Stimulated activated CD8-positive, alpha-beta memory T cell treated with anti-CD3 and anti-CD28 coated beads, Interleukin-15, amount 100 ng/mL, for 1 hour (primary cell): ENCODE measurements at places on chromosomes 12 and 14.

DNA sequence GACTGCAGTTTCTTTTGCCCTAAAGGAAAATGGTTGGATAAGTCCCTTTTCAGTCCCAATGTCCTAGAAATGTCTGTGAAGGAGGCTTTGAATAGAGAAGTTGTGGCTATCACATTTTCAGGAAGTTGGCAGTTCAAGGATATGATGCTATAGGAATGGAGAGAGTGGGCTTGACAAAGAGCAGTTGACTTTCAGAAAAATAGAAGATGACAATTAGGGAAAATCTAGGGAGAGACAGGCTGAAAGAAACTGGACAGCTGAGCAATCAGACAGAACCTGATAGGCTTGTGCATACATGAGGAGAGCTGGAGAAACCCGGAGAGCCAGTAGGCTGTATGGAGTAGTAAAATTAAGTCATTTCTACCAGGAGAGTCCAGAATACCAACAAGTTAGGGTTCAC lies 50.5 kb downstream of the LMNTD1 start:
- DNase-seq: no peak

- DNase-seq: no peak
Observed at GRCh38 chr12:51592034-51592705, 1.1 kb downstream of the SCN8A start.

DNA sequence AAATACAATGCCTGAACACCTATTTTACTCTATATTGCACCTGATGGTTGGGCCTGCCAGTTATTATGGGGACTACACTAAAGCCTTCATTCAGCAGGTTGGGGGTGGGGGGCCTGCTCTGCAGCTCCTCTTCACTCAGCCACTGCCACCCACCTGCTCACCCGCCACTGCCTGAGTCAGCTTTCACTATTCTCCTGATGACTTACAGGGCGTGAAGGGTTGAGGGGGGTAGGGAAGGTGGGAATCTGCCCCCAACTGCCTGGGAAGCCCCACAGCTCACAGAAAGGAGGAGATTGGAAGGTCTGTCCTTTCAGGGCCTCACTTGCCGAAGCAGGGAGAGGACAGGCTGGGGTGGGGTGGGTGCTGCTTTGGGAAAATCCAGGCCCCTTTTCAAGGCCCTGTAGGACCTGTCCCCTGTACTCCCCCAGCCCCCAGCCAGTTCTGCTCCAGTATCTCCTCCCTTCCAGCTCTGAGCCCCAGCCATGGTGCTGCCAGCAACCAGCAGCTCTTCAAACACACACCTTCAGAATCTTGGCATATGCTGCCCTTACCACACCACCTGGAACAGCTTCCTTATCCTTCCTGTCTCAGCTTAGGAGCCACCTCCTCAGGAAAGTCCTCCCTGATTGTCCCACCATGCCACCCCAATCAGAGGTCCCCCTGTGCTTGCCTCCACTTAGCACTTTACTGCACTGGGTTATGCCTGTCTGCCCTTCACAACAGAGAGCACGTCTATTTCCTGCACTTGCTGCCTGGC lies 33.1 kb downstream of the IRF2BPL start:
- no peak for DNase-seq

GRCh38 chr12:42729535-42729900 lies 140.0 kb upstream of the PRICKLE1 start:
- no peak for DNase-seq

GRCh38 chr14:56237398-56237797 lies 119.2 kb downstream of the PELI2 start:
- DNase-seq: no peak

DNA sequence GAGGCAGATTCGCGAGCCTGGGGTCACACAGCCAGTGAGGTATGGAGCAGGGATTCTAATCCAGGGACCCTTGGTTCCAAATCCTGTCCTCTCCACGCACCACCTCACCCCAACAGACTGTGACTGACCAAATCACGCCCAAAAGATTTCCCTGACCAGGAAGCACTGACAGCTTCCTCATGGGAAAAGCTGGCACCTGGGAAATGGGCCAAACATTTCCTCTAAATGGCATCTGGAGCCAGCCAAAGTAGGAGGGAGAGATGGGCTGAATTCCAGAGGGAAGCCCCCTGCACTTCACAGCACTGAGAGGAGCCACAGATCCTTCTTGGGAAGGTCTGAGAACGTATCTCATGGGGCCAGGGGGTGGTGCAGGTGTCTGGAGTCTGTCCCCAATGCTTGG lies 28.8 kb downstream of the CCDC92 start:
- DNase-seq: no peak

DNA sequence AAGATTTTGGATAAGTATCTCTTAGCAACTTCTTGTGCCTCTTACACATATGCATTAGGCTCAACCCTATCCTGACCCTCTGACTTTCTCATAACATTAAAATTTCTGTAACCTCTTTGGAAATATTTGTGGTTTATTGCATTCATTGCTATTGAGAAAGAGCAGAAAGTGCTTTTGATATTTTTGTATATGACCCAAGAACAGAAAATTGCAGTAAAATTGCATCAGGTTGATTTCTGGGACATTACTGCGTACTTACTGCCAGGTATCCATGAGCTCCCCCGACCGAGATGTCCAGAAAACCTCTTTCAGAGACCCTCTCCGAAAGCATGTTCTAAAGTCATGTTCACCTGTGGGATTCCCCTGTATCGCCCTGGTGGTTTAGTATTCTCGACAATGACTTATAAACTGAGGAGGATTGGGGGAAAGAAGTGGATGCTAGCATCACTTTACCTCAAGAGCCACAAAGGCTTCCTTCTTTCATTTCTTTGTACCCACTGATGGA lies 14.5 kb upstream of the IL22 start:
- no peak for DNase-seq

DNA sequence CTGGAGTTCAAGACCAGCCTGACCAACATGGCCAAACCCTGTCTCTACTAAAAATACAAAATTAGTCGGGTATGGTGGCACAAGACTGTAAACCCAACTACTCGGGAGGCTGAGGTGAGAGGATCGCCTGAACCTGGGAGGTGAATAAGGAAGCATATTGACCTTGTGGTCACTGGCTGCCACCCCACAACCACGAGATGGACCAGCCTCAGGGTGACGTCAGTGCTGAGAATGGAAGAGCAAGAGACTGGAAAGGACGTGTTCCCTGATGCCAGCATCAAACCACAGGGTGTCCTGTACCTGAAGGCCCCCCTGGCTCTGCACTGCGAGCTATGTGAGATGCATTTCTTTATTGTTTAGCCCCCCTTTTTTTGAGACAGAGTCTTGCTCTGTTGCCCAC lies 45.9 kb upstream of the BDKRB2 start:
- no peak for DNase-seq

- DNase-seq: no peak
Observed at GRCh38 chr12:105539735-105540134, 209.2 kb downstream of the C12orf75 start.

- DNase-seq: no peak
Observed at GRCh38 chr12:112595410-112595809, 176.7 kb downstream of the PTPN11 start.

DNA sequence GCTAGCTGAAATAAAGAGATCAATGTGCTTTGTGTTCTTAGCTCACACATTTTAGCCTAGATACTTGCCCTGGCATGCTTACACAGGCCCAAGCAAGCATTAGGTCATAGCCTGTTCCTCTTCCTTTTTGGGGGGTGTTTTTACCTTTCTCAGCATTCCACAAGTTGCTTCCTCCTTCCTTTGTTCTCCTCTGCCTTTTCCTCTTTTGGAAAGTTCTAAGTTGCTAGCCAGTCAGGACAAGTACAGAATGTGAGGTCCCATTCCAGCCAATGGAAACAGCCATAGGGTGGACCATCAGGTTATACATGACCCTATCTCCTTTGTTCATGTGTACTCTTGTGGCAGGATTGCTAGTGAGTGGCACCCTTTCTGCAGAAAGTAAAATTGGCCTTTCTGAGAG lies 154.9 kb downstream of the RASSF9 start:
- no peak for DNase-seq

- no peak for DNase-seq
Observed at GRCh38 chr12:94676031-94676641, 25.8 kb upstream of the TMCC3 start.

- no peak for DNase-seq
Observed at GRCh38 chr12:67681941-67682620, 33.5 kb downstream of the DYRK2 start.

DNA sequence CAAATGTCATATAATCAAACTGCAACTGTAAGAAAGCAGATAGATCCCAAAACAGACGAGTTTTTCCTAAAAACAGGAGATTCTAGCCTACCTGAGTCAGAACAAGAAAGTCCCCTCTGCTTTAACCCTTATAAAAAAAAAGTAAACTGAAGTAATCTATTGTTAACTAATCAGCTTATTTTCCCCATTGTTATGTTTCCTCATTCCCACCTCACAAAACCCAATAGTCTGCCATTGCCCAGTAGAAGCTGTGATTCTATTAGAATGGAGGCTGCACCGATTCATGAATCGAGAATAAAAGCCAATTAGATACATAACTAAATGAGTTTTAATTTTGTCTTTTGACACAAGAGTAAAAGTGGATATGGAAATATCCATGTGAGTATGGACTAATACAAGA lies 115.4 kb downstream of the MED13L start:
- no peak for DNase-seq

- DNase-seq: peak; percentile 46
Observed at GRCh38 chr12:108884116-108885012, 4.5 kb downstream of the DAO start.

DNA sequence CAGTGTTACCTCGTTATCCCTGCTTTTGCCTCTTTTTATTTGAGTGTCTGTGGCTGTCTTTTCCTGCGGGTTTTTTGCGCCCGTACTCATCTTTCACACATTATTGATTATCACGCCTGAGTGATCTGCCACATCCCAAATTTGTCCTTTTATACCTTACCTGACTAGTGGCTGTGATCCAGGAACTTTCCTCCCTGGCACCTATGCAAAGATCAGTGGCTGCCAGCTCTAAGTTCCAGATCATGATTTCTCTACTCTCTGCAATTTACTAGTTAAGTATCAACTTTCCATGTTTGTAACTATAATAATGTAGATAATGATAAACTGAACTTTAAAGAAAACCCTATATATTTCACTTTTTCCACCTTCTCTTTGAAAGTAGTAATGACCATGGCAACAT lies 36.9 kb downstream of the PLEKHA5 start:
- DNase-seq: no peak

DNA sequence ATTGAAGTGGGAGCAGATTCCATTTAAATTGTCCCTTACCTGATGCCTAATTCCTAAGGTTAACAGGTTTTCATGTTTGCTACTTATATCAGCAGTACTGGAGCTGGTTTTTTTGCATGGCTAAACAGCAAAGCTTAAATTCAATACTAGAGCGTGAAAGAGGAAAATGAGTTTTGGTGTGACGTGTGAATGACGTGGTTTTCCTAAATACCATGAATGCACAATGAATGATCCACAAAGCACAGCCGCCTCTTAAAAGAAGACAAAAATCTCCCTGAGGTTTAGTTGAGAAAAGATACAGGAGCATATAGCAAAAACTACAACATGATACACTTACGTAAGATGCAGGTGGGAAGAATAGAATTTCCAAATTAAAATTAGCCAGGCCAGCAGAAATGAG lies 731.1 kb downstream of the DIO2 start:
- DNase-seq: no peak

DNA sequence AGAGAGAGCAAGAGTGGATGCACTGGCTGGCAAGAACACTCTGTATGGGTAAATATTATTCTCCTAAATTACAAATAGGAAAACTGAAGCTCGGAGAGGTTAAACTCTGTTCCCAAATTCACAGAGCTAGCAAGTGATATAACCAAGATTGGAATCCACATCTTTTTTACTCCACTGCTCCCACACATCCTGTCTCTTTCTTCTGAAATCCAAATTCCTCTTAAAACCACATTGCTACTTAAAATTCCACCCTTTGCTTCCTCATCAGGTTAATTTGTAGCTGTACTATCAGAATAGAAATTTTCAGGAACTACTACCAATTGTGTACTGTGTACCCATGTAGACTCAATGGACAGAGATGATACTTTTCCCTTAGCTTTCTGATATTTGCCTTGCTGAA lies 74.4 kb downstream of the ARMH4 start:
- DNase-seq: no peak

GRCh38 chr12:69900720-69901131 lies 75.7 kb downstream of the MYRFL start:
- DNase-seq: peak; percentile 56

DNA sequence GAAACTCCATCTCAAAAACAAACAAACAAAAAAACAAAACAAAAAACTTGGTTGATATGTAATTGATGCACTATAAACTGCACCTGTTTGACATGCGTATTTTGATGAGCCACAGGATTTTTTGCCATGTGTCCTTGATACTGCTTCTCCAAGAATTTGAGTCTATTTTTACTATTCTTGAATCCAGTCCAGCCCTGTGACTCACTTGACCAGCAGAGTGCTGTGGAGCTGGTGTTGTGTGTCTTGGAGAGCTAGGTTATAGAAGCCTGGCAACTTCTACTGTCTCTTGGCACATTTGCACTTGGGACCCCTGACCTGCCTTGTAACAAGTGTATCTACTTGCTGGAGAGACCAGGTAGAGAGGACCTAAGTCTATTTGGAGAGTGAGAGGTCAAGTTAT lies 52.0 kb downstream of the KLRG1 start:
- no peak for DNase-seq

GRCh38 chr12:116423094-116423493 lies 136.1 kb upstream of the MAP1LC3B2 start:
- DNase-seq: no peak

DNA sequence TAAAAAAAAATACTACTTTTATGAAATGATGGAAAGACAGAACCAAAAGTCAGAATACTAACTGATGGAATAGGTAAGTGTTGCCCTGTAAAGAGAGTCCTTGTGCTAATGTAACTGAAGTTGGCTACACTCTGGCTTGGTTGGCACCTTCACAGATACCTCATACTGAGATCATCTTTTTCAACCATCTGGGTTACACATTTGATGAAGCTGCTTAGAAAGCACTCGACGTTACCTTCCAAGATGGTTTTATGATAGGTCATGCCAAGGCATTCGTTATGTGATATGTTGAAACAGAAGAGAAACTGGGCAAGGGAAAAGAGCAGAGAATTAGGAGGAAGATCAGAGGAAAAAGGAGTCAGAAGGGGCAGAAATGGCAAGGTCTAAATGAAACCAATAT lies 203.8 kb downstream of the ADAMTS20 start:
- DNase-seq: no peak

- no peak for DNase-seq
Observed at GRCh38 chr12:16893426-16893825, 287.5 kb upstream of the LMO3 start.

DNA sequence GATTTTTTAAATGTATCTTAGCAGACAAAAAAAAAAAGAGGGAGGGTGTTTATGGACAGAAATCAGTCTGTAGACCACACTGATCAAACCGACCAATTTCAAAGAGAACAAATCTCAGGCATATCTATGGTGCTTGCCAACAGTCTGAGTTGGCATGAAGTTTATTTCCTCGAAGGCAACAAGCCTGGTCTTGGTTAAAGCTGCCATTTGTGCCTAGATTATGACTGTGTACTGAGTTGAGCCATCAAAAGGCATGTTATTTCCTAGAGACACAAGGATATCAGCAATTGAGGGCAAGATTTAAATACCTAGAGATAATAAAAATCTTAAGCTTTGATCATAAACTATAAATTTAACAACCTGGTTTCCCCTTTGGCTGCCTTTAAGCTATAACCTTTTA lies 119.2 kb downstream of the SLC2A13 start:
- no peak for DNase-seq

GRCh38 chr12:90020881-90021280 lies 312.2 kb upstream of the ATP2B1 start:
- DNase-seq: no peak

- DNase-seq: no peak
Observed at GRCh38 chr12:132140501-132140900, 3.6 kb downstream of the DDX51 start.

GRCh38 chr14:55301437-55302121 lies 30.4 kb downstream of the FBXO34 start:
- no peak for DNase-seq

- DNase-seq: no peak
Observed at GRCh38 chr12:54030889-54031471, 1.9 kb upstream of the HOXC5 start.
